ENCODE measurements at places on chromosomes 2 and 18.

GRCh38 chr18:22115573-22115972 is 53.8 kb upstream of the GATA6 start:
- no peak for DNase-seq

GRCh38 chr18:10210057-10210633 is 244.3 kb upstream of the APCDD1 start:
- DNase-seq: no peak

- DNase-seq: no peak
Measured at GRCh38 chr2:164903951-164904350, 51.4 kb downstream of the SLC38A11 start.

- no peak for DNase-seq
Measured at GRCh38 chr2:68775272-68775842, 40.7 kb downstream of the ARHGAP25 start.

DNA sequence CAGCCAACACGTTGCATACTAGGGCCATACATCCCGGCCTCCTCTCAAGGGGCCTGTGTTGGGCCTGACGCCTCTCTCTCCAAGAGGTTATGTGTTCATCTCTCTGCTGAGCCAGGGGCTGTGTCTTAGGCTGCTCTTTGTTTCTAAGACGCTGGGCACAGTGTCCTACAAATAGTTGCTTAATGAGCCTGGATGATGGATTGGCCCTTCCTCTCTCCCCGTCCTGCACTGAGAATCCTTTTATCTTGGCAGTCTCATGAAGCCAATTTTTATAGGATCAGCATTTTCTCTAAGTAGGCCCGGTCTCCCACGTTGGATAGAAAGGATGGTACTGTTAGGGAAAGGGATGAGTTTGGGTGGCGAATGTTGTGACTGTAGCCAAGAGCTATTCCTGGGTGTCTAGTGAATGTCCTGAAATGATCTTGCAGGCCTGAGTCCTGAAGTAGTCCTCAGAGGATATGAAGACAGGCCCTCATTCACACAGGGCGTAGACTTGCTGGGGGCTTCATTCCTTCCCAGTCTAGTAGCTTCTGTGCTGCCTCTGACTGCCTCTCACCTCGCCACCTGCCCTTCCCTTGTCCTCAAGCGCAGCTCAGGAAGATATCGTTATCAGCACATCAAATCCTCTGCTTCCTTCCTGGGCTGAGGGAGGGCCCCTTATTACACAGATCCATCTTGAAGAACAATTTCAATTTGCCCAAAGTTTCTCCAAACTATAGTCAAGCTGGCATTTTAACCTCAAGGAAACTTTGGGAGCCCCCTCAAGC is 8.8 kb downstream of the LBH start:
- no peak for DNase-seq

DNA sequence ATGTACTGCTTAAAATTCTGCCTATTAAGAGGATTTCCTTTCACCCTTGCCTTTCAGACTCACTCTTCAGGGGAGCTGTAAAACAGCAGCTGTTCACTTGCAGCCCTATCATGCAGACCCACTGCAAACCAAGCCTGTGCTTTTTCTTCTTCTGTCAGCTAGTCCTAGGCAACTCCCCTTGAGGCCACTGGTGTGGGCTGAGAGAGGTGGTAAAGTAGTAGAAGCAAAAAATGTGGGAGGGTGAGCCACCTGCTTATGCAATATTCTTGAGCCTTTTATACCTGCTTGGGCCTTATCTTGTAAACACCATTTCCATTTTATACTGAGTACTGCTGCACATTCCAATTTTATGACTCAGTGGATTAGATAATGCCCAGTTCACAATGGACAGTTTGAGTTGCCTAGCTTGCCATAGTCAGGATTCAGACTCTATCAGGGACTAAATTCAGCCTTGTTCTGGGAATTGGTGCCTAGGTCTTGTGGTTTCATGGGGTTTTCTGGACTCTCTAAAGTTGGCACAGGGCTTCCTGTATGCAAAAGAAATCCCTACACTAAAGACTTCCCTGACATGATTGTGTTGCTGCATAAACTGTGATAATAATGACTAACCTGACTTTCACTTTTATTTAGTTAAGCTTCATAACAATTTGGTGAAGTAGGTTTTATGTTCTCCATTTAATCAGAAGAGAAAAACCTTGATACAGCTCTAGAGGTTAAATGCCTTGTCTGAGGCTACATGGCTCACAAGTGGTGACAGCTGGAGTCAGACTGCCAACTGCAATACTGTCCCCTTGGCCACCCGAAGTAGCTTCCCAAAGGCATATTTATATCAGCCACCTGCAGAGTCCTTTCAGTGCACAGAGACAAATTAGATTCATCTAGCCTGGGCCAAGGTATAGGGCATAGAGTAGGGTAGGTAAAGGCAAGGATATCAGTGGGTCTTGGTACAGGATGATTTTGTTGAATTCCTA is 47.4 kb upstream of the KDM3A start:
- DNase-seq: no peak

DNA sequence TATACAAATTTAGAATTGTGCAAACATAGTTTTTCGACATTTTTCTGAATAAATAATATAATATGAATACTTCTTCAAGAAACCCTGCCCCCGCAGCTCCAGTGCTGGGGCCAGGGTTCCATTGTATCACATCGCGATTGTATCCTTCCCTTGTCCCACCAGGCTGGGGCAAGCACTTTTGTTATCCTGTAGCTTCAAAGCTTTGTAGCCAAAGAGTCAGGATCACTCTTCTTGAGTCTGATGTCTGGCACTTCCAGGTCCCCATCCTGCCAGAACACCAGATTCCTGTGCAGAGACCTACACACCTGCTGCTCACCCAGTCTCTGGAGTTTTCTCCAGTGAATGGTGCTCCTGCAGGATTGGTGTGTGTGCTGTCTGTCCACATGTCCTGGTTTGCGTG is 186.9 kb downstream of the ASB1 start:
- DNase-seq: no peak

GRCh38 chr2:151060287-151060686 is 201.4 kb downstream of the RBM43 start:
- DNase-seq: no peak

- DNase-seq: no peak
Measured at GRCh38 chr18:62942578-62942977, 227.2 kb downstream of the PHLPP1 start.

DNA sequence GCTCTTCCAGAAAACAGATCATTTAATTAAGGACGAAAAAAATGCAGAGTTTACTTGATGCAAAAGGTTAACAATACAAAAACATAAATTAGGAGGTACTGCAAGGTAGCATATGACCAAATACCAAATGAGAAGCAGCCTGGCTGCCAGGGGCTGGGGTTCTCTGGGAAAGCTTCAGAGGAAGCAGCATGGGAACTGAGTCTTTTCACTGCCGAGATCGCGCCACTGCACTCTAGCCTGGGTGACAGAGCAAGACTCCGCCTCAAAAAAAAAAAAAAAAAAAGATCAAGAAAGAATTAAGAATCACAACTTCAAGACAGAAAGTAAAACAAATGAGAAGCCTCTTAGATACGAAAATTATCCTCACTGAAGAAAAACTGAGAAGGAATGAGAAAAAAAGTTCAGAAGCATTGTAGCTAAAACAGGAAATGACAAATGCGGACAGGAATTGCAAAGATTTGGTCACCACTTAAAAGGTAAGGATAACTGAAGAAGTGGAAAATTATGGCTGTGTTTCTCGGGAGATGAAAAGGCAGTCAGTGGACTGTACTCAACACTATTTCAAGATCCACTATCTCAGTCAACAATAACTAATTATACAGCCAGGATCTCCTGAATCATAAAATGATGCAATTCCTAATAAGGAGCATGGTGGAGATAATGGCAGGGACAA is 4.3 kb downstream of the SEPTIN10 start:
- no peak for DNase-seq

DNA sequence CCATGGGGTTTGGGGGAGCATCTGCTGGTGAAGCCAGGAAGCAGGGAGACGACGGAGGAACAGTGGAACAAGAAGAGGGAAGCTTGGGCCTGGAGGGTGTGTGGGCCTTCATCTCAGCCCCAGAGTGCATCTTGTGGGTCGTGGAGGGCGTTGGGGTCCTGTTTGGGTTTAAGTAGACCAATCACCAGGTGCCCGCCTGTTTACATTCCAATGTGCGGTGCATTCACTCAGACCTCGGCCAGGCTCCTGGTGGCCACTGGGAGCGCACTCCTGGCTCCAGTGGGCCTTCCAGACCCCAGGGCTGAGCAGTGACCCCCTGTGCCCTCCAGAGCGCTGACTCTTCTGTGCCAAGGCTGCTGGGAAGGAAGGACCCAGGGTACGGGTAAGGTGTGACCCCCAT is 293.7 kb downstream of the NDUFA10 start:
- no peak for DNase-seq

DNA sequence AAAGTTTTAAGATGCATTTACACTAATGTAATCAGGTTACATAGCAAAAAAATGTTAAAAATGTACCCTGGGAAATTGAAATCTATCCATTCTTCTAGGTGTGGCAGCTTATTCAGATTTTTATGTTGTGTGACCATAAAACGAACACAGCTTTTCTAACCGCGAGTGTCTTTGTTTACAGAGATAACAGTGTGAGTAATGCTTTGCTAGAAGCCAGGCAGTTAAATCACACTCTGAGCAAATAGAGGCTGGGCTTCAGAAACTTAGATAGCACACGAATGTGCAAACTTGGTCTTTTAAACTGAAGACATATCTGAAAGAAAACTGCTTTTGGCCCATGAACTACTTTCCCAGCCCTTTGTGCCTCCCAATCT is 116.1 kb downstream of the SPTBN1 start:
- DNase-seq: no peak

DNA sequence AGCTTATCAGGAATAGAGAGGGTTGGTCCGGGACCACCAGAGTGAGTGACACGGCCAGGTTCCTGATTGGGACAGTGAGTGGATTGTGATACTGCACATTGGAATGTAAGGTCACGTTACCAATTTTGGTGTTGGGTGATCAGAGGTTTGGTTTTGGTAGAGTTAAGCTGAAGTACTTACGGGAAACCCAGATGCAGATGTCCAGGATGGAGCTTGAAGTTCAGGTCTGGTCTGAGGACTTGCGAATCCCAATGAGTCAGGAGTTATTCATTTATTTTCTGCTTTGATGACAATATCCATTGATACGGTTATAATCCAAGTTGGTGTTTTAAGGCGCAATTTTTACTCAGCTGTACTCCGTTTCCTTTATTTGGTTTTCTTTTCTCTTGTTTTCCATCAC is 273.6 kb downstream of the ALPK2 start:
- DNase-seq: no peak

- no peak for DNase-seq
Measured at GRCh38 chr2:112077814-112078213, 22.7 kb downstream of the TMEM87B start.

DNA sequence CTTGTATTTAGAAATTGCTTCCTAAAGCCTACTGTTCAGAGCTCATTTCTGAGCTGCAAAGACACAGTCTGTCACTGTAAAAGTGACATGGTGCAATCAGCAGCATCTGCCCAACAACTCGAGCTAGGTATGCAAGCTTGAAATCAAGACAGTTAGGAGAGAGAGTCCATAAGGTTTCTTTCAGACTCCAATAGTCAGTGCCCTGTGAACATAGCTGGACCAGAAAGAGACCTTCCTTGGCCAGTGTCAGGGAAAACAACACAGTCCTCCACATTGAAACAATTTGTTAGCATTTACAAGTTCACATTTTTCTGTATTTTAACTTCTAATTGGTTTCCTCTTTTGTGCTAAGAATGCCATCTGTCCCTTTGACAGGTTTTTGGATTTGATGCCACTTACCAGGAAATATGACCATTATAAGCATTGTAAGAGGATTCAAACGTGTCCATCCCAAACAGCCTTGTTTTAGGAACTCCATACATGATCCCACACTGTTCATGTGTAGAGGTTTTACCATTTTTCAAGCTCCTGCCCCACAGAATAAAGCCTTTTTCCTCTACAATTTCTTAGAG is 8.9 kb upstream of the MYCN start:
- DNase-seq: no peak

- DNase-seq: no peak
Measured at GRCh38 chr2:14428056-14428455, 204.5 kb upstream of the LRATD1 start.

- no peak for DNase-seq
Measured at GRCh38 chr18:4842751-4843150, 354.3 kb downstream of the AKAIN1 start.

GRCh38 chr2:58405341-58405740 is 164.2 kb upstream of the FANCL start:
- DNase-seq: no peak

DNA sequence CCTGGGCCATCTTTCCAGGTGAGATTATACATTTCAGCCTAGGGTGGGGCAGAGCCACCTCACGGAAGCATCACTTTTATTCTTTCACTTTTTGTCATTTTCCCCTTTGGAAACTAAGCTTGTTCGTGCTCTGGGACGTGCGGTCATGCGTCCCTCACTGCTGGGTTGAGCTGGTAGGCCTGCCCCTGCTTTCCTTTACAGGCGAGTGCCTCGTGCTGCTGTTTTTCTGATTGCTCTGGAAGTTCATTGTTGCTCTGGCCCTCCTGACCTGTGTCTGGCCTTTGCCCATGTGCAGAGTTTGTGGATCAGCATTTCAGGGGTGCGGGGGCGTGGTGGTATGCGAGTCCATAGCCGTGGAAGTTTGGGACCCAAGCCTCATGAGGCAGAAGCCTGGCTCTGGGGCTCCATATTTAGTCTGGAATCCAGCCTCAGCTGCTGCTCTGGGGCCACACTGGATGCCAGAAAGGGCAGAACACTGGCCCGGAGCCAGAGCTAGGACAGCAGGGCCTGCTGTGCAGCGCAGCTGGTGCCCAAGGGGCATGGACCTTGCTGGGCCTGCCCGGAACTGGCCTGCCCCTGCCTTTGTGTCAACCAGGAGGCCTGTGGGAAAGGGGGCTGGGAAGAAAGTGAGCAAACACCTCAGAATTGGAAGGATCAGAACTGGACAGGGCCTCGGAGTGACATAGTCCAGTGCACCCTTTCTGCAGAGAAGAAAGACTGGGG is 51.1 kb downstream of the CTIF start:
- no peak for DNase-seq

DNA sequence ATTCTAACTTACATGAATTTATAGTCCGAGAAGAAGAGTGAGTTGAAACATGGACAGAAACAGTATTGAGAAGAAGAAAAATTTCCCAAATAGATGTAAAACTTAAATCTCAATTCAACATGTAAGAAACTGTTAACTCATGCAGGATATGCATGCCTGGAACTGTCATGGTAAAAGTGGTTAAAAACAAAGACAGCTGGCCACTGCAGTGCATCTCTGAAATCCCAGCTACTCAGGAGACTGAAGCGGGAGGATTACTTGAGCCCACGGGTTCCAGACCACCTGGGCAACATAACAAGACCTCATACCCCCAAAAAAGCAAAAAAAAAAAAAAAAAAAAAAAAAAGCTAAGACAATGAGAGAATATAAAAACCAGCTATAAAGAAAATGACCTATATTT is 93.0 kb upstream of the TTC27 start:
- DNase-seq: no peak

DNA sequence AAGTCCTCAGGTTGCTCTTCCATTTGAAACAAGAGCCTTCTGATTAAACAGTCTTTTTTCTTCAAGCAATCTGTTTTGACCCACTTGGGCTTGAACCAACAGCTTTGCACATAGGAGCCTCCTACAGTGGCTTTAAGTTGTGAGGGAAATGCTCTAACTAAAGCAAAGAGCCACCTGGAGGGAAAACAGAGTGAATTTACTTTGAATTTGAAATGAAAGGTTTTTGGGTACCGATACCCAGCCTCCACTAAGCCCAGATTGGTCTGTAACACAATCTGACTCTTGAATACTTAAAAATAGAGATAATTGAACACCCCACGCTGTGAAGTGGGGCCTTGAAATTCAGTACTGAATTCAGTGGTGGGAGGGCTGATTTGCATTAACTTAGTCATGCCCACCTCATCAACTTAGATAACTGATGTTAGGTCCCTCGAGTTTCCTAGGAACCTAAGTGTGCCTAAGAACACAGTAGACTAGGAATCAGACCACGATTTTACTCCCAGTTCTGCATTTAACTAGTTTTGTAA is 56.3 kb upstream of the ACVR1C start:
- DNase-seq: no peak

Data from right forelimb (tissue), 1 donor.